ENCODE measurements at places on chromosomes 4 and X.

DNA sequence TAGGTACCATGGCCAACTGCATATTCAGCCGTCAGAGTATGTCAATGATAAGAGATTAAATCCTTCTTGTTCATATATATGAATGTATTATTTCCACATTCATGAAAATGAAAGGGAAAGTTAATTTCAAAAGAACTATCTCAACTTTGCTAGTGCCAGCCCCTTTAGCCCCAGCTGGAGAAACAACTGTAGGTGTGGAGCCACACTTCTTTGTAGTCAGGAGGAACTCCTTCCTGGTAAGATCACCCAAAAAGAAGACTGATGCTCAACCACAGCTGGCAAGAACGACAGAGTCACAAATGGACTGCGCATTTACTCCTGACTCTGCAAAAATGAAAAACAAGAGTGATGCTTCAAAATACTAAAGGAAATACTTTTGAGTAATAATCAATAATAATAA lies 136.3 kb downstream of the RASL11B start:
- DNase-seq = no peak

DNA sequence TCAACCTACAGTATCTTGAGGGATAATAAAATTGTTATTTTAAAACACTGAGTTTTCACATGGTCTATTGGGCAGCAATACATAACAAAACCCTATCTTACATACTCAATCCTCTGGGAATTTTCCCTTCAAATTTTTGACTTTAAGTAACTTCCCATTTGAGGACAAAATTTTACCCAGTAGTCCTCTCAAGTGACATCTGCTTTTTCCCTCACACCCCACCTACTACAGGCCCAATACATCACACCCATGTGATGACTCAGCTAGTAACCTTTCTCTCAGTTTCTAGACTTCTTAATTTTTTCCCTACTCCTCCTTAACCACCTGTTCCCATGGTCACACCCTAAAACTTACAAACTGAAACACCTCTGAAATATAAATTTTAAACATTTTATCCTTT lies 12.2 kb upstream of the RAP1GDS1 start:
- DNase-seq = no peak

GRCh38 chr4:108637856-108638255 lies 12.5 kb upstream of the OSTC start:
- no peak for DNase-seq

DNA sequence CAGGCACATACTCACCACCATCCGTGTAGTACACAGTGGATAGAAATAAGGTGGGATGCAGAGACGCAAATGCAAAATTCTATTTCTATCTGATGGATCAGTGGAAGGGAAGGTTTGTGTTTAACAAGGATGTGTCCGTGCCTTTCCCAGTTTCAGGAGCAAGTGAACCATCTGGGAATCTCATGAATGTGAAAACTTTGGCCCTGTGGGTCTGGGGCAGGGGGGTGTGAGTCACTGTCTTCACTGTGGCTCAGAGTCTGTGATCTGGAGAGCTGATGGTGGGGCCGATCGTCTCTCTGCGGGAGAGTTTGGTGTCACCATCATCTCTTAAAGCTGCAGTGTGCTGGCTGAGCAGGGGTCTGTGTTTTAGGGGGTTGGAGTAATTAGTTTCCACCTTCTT lies 179.3 kb upstream of the STS start:
- no peak for DNase-seq

All from SW 1271 (cell line).